ENCODE measurements at places on chromosomes 12 and 14.

DNA sequence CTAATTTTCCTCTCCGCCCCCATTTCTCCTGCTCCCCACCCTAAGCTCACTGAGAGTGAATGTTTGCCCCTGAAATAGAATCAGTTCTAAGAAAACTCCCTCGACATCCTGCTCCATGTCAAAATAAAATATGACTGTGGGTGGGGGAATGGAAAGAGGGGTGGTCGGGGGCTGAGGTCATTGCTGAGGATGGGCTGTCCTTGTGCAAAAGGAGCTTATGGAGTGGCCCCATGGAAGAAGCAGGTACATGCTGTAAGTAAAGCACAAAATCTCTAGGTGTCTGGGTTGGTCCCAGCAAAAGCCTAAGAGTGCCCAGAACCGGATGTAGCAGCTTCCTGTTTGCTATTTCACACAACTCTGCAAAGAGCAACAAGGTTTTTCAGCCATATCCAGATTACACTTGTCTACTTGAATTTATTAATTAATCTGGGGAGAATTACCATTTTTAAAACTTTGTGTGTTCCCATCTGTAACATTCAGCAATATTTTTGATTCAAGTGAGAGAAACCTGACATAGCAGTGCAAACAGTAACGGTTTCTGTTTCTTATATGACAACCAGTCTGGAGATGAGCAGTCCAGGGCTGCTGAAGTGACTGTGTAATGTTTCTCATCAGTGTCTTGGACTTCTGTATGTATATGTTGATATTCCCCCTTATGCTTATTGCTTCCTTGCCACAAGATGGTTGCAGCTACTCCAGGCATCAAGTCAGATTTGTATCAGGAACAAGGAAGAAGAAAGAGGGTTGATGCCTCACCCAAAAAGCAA, 40.4 kb upstream of the GZMB start:
- peak; percentile 74 for DNase-seq

GRCh38 chr12:31217356-31218130, 108.4 kb downstream of the SINHCAF start:
- DNase-seq: no peak

DNA sequence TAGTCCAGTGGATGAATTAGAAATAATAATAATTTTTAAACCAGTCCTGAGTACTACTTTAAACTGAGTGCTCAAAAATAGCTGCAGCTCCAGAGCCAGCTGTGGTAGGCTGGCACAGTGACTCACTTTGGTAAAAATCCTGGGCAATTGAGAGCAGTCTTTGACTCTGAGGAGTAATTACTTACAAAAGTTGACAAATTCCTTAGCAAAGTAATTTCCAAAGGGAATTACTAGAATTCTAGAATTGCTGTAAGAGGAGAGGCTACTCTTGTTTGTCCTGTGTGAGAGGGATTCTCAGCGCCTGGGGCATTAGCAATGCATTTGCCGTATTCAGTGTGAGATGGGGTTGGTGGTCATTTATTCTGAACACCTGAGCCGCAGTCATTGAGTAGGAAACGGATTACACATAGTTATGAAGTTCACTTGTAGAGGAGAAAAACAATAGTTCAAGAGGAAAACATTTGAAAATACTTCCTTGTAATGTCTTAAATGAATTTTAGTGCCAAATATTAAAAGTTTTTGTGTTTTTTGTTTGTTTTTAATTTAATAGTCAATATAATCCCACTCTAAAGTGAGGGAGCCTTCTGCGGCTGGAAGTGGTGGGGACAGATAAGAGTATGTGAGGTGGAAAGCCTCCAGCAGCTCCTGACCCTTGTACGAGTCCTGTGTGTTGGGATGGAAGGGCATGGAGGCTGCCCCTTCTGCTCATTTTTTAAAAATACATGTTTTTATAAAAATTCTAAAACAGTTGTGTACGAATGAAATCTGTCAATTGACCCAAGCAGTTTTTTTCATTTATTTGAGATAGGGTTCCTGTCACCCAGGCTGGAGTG, 41.9 kb downstream of the EID3 start:
- no peak for DNase-seq

DNA sequence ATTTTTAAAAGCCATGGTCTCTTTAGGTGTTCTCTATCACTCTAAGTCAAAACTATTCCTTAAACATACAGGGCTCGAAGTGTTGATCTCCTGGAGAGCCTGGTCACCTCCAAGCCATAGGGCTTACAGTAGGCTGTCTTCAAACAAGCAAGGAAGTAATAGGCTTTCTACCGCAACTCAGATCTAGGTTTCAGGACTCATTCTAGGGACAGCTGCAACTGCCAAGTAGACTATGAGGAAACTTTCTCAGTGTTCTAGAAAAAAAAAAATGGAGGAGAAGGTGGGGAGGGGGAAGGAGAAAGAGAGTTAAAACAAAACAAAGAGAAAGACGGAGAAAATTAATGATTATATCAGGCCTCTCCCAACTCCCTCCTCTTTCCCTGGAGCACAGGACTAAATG, 106.9 kb upstream of the ETV6 start:
- DNase-seq: no peak

DNA sequence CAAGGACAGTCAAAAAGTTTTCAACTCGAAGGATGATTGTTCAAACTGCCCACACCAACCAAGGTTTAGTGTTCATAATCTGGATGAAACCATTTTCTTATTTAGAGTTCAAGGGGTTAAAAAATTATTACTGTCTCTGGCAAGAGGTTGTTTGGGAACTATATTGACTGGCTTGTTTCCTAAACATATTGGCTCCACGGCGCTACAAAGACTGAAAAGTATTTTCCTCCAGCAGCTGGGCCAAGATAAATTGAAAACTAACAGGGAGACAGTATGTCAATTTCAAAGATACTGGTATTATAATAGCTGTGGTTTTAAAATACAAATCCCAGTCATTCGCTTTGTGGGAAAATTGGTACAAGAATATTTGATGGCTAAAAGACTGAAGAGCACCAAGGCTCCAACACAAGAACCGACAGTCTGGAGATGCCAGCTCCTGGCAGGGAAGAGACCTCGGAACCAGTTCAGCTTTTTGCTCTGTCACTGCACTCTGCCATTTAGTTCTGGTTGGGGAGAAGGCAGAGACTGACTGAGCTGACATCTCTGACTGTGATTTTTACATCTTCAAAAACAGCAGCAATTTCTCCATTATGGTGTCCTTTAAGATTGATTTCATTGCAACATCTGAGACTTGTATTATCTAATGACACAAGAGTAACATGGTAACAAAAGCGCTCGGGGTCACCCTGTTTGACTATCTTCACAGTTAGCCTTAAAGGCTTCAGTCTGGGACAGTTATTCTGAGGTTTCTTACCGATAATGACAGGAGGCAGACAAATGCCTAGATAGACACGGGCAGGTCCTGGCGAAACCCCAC, 62.0 kb downstream of the ST8SIA1 start:
- no peak for DNase-seq

DNA sequence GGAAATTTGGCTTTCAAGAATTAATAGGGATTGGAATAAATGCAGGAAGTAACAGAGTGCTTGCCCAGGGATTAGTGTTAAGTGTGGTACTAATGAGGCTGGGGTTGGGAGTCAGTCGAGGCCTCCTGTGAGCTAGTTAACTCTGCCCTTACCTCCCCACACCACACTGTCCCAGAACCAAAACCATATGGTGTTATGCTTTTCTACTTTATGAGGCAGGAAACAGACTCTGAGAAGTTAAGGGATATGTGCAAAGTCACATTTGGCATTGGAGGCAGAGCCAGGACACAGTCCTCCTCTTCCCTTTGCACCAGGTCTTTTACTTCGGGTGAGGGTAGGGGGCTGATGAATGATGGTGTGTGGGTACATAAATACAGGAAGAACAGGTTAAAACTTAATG, 41.9 kb downstream of the PELI2 start:
- no peak for DNase-seq

DNA sequence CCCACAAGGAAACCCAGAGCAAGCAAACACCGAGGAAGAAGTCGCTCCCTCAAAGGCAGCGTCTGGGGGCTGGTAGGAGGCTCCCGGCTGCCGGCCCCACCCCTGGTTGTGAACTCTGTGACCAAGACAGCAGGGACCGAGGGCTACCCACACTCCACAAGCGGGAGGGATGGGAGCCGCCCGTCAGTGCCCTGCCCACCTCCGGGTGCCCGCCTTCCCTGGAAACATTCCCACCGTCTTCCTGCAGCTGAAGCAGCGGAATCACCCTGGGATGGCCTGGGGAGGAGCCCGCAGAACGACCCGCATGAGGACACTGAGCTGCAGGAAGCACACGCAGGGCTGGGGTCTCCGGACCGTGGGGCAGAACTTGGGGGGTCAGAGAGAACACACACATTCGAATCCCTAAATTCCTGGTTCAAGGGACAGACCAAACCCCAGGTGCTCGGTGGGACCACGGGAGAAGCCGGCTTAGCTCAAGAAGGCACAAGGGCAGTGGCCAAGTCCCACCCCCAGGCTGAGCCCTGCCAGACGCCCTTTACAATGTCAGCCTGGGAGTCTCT, 33.5 kb upstream of the C14orf180 start:
- no peak for DNase-seq

DNA sequence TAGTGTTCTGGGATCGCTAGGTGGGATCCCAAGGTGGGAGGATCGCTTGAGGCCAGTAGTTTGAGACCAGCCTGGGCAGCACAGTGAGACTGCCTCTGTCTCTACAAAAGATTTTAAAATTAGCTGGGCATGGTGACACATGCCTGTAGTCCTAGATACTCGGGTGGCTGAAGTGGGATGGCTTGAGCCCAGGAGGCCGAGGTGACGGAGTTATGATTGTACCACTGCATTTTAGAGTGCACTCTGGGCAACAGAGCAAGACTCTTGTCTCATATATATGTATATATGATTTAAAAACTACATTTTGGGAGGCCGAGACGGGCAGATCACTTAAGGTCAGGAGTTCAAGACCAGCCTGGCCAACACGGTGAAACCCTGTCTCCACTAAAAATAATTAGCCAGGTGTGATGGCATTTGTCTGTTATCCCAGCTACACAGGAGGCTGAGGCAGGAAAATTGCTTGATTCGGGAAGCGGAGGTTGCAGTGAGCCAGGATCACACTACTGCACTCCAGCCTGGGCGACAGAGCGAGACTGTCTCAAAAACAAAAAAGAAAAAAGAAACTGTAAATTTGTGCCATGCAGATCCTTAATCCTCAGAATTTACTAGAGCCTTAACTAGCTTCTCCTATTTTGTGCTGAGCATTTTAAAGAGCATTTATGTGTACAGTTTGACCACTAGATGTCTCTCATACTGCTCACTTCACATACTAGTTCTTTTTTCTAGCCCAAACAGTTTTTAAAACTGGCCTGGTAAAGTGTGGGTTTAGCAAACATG, 114.8 kb downstream of the MON2 start:
- no peak for DNase-seq

- DNase-seq: no peak
These were observed 124.2 kb downstream of the C12orf75 start for GRCh38 chr12:105454688-105455087.
